ENCODE measurements at places on chromosomes 7 and 10.

DNA sequence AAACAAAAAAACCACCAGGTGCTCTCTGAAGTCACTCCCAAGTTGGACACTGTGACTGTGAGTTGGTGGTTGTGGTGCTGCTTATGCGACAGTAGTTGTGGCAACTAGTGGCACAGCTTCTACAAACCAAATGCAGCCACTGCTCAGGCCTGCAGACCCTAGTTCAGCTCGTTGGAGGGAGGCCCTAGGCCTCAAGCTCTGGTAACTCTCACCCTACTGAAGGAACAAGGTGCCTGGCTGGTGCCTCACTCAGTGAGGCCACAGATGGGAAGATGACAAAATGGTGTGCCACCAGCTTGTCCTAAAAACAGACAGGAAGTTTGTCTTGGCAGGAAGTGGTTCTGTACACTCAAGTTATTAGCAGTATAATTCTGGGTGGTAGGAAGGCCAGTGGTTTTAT is 45.3 kb upstream of the RAPGEF5 start:
- no peak for DNase-seq

GRCh38 chr7:93150200-93150835 is 2.1 kb upstream of the SAMD9L start:
- no peak for DNase-seq

DNA sequence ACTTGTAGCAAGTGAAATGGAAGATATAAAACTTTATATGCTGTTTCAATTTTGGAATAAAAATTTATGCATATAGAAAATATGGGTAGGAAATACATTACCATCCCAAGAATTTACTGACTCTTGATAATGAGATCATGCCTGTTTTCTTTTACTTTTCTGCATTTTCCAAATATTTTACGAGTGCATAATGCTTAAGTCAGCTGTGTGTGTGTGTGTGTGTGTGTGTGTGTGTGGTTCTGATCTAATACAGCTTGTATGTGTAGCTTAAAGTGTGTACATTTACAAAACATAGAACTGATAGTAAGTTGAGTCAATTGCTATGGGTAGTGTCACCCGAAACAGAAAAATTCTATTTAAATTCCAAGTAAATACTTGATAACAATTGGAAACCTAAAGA is 315.9 kb upstream of the LRRN3 start:
- no peak for DNase-seq

DNA sequence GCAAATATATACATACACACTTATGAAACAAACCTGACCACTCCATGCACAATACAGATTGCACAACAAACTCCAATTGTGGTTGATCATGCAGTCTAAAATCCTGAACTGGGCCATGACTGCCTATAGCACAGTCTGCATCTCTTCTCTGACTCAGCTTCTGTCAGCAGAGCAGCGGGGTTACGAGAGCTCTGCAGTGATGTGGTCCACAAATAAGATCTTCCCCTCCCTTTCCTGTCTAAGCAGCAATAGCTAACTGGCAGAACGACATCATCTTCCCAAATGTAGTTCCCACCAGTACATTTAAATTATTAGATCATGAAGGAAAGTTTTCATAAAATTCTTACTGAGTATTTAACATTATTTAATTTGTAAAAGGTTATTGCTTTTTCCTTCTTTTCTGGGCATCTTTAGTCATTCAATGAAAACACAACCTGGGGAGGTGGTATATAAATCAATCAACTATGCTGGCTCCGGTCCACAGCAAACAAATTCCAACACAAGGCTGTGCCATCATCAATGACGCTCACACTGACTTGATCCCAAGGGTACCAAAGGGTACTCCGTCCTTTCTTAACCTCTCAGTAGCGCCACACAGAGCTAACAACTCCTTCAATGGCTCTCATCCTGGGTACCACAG is 17.1 kb downstream of the ARHGAP21 start:
- no peak for DNase-seq

DNA sequence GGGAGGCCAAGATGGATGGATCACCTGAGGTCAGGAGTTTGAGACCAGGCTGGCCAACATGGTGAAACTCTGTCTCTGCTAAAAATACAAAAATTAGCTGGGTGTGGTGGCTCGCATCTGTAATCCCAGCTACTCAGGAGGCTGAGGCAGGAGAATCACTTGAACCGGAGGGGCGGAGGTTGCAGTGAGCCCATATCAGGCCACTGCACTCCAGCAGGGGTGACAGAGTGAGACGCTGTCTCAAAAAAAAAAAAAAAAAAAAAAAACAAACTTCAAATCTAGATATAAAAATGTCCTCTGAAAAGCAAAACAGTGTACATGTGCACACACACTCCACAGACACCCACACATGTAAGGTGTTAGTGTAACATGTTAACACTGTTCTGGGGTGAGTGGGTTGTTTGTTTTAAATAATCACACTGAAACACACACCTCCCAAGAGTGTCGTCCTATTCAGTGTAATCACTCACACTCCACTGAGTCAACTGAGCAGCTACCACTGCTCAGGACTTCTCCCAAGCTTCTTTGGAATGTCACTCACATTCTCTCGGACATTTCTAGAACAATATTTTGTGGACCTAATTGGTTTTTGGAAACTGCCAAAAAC is 12.8 kb upstream of the RGS10 start:
- DNase-seq: no peak

DNA sequence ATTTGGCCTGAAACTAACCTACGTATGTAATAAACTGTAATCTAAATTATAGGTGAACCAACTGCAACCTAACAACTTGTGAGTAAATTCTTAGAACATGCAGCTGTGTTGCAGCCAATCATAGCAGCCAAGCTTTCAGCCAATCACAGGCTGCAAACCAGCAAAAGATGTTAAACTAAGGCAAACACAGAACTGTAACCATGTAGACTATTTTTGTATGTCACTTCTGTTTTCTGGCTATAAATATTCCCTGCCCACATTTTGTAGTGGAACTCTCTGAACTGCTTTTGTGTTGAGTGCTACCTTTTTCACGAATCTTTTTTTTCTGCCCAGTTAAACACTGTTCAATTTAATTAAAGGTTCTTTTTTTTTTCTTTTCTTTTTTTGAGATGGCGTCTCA is 28.2 kb upstream of the ZPBP start:
- no peak for DNase-seq

- DNase-seq: no peak
These were observed 49.7 kb downstream of the CDK1 start for GRCh38 chr10:60827791-60828488.

DNA sequence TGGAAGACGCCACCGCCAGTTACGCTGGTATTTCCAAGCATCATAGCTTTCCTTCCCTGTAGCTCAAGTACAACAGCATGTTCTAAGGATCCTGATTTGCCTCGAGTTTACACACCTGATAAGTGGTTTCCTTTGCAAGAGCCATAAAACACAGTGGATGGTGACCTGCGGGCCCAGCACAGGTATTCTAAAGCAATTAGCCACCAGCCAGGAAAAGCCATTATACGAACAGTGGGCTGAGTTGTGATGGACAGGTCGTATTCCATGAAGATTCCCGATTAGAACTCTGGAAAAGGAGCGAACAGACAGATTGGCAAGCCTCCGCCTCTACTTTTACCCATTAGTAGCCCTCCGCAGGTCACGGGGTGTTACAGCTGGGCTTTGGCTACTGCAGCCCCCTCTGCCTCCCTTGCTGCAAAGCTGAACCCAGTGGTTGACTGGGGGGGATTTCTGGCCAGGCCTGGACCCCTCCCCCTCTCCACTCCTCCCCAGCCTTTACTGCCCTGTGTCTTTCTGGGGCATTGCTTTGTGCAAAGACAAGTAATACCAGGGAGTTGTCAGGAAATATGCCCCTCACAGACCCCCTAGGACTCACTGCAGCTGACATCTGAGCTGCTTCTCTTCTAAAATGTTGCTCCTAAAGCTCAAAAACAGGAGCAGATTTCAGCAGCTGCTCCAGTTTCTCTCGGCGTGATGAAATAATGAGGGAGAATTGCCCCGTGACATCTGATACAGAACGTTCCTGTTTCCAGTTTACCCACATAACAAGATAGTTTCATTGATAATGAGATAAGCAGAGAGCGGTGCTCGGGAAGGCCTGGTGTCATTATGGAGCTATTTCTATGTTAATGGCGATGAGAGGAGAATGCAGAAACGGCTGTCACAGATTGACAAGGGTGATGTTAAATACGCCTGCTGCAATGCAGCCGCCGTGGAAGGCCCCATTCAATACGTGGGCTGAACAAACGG is 214.4 kb downstream of the CCSER2 start:
- DNase-seq: no peak

DNA sequence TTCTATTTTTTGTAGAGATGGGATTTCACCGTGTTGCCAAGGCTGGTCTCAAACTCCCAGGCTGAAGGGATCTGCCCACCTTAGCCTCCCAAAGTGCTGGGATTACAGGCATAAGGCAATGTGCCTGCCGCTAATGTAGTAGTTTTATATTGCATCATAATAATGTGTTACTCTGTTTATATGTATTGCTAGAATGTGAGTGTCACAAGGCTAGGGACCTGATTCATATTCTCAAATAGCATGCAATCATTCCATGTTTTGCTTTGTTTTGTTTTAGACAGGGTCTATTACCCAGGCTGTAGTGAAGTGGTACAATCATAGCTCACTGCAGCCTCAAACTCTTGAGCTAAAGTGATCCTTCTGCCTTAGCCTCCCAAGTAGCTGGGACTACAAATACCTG is 13.5 kb downstream of the CCL26 start:
- no peak for DNase-seq

Measured in GM10248 (cell line).